K562 (cell line): ENCODE measurements at places on chromosomes 12 and 14. TPM values are rescaled to one million over a fixed set of nuclear protein-coding genes. Genes with fewer than 3 reads are reported as not detected.

DNA sequence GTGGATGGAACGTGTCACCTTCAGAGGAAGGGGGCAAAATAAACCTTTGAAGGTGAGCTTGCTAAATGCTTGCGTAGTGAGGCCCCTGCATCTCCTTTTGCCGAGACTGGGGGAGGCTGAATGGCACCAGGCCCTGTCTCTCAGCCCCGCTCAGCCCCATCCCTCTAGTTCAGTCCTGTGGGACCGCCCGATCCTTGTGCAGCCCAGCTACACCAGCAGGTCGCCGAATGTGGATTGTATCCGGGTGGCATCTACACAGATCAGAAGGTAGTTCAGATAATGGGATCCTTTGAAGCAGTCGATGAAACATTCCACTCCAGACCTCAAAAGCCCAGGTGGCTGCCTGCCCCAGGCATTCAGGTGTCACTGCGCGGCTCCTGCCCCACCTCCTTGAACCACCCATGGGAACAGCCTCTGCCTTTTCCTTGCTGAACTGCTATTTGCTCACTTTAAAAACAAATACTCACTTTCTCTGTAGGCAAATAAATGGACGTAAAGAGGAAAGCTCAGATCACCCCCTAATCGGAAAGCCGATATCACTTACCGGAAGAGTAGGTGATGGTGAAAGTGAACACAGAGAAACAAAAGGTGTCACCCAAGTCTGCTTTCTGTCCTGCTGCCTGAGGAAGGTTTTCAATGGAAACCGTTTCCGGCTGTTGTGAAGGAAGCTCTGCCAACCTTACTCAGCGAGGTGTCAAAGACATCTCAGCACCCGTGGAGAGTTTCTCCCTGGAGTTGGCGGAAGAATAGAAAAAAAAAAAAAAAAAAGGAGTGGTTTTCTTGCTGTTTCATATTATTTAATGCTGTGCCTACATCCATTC is 100.3 kb upstream of the NCOR2 start:
- DNase-seq: no peak

DNA sequence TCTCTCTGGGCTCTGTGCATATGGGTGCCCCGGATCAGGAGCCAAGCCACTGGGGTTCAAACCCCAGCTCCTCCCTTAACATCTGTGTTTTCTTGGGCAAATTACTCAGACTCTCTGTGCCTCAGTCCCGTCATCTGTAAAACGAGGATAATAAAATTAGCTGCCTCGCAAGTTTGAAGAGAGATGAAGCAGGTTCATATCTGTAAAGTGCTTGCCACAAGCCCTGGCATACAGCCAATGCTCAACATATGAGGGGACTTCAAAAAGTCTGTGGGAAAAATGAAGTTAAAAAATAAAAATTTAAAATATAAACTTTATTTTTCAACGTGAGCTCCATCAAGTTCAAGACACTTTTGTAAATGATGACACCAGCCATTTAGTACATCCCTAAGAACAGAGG is 276.7 kb downstream of the FOXN3 start:
- no peak for DNase-seq

GRCh38 chr14:84080944-84081343 is 1449.0 kb upstream of the FLRT2 start:
- DNase-seq: no peak

- DNase-seq: no peak
Measured at GRCh38 chr12:112711026-112711425, 80.5 kb upstream of the RPH3A start.

- no peak for DNase-seq
Measured at GRCh38 chr12:54998958-54999510, 14.5 kb upstream of the TESPA1 start.

DNA sequence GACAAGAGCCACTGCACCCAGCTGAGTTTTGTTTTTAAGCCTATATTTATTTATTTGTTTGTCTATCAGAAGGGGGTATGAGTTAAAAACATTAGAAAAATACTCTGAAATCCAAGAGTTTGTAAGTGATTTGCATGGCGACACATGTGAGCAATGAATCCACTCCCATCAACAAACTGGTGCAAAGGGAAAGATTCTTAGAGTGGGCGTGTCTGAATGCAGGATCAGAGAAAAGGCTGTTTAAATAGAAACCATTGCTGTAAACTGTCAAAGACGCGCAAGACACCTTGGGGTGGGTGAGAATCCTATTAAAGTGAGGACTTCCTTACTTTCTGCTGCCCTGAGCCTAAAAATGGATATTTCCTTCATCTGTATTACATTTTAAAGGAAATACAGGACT is 51.9 kb downstream of the ZFYVE26 start:
- no peak for DNase-seq

DNA sequence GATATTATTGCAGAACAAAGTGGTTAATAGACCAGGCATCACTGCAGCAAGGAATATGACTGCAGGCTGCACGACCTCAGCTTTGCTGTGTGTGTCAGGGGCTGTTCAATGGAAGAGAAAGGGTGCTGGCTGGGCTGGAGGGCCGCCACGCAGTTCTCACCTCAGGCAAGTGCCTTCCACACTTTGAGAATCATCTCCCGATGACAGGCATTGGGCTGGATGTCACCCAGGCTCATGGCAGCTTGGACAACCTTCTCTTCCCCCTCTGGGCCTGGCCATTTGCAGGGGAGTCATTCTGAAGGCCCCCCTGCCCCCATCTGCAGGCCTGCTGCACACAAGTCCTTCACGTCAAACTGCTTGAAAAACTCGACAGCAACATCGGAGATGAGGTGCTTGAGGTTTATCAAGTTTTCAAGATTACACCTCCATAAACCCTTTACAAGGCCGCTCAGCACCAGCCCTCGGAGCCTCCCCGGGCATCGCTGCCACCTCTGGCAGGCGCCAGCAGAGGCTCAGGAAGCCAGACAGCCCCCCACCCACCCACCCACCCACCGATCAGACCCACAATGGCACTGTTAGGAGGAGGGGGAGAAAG is 165.9 kb upstream of the GSC start:
- DNase-seq: no peak

GRCh38 chr12:24229031-24229700 is 279.7 kb upstream of the SOX5 start:
- no peak for DNase-seq

- DNase-seq: no peak
Measured at GRCh38 chr12:26732005-26732908, 100.7 kb downstream of the ITPR2 start.

- DNase-seq: peak; percentile 44
Measured at GRCh38 chr14:24425704-24426103, 3.8 kb downstream of the CBLN3 start.

DNA sequence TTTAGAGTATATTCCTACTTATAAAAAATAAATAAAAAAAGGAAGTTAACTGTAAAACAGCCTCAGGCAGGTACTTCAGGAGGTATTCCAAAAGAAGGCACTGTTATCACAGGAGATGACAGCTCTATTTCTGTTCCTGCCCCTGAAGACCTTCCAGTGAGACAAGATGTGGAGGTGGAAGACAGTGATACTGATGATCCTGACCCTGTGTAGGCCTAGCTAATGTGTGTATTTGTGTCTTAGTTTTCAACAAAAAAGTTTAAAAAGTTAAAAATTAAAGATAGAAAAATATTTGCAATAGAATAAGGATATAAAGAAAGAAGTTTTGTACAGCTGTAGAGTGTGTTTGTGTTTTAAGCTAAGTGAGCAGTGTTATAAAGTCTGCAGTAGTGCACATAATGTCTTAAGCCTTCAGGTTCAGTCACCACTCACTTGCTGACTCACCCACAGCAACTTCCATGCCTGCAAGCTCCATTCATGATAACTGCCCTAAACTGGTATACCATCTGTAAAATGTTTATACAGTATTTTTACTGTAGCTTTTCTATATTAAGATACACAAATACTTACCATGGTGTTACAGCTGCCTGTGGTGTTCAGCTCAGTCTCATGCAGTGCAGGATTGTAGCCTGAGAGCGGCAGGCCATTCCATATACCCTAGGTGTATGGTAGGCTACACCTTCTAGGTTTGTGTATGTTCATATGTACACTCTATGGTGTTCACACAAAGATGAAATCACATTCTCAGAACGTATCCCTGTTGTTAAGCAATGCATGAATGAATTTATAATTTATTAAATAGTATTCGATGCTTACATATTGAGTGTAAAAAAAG is 121.1 kb downstream of the ANO6 start:
- peak; percentile 78 for DNase-seq

GRCh38 chr12:121873216-121873569 is 14.5 kb upstream of the HPD start:
- no peak for DNase-seq

DNA sequence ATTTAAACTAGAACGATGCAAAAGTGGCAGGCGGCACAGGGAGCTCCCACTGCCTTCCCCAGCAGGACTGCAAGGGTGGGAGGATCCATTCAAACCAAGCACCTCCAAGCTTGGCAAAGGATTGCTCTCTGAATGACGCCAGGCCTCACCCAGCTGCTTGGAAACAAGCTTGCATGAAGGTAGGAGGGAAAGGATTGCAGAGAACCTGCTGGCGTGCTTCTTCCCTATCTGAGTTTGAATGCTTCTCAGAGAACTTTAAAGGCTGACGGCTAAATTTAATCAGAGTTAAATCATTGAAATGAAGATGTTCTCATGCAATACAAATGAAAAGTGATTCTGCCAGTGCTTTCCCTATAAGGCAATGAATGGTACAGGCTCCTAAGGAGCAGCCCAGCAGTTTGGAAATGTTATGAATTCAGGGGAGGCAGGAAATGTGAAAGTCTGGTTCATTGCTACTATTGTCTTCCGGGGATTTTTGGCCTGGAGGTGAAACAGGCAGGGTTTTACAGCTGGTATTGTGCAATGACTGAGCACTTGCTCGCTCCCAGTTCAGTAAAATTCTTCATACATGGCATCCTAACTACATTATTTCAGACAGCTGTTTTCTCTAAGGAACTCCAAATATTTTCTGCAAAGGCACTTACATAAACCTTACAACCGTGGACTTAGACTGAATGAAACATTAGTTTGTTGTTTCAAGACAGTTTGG is 31.9 kb upstream of the DUSP6 start:
- no peak for DNase-seq

- peak; percentile 40 for DNase-seq
Measured at GRCh38 chr12:7162691-7163114, 26.8 kb upstream of the PEX5 start.

FGF23 gene
- not detected in 2 replicates for total RNA-seq

MAP1LC3B2 gene
- 1.7 and 2.0 TPM in 2 replicates for total RNA-seq

KRT72 gene
- 0.09 TPM in 1 of 2 replicates, not detected in the other for total RNA-seq

PYM1 gene
- 31.2 and 32.4 TPM in 2 replicates for total RNA-seq

RIPK3 gene
- 0.31 and 0.40 TPM in 2 replicates for total RNA-seq

TDRD9 gene
- not detected in 2 replicates for total RNA-seq

IL25 gene
- total RNA-seq: not detected in 2 replicates

C12orf50 gene
- total RNA-seq: not detected in 2 replicates

HCAR1 gene
- total RNA-seq: not detected in 2 replicates

PLXNC1 gene
- total RNA-seq: 0.33 and 0.42 TPM in 2 replicates
